ENCODE measurements at places on chromosomes 7 and 10.

DNA sequence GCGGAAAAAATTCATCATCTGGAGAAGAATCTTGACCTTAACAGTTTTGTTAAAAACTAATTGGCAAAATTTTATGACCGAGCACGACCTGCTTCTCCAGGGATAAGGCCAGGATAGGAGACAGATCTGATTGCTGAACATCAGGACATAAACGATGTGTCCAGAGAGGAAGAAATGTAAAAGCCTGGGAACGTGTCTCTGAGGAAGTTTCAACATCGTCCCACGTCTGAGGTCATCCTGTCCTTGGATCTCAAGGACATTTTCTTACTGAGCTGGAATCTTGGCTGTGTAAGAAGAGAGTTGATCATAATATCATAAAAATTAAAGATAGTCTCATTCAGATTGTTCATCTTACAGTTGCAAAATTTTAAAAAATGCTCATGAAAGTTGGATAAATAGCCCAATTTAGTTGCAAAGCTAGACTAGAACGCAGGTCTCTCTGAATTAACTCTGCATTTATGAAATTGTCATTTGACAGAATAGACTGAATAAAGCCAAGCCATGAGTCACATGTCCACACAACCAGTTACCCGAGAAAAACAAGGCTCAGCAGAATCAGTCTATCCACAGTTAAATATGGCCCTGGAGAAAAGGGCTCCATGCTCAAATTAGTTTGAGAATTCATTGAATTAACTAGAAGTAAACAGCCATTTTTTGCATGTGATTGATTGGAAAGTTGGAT lies 120.0 kb upstream of the EGFR start:
- DNase-seq: no peak

GRCh38 chr7:152508701-152509100 lies 72.9 kb upstream of the KMT2C start:
- DNase-seq: no peak

DNA sequence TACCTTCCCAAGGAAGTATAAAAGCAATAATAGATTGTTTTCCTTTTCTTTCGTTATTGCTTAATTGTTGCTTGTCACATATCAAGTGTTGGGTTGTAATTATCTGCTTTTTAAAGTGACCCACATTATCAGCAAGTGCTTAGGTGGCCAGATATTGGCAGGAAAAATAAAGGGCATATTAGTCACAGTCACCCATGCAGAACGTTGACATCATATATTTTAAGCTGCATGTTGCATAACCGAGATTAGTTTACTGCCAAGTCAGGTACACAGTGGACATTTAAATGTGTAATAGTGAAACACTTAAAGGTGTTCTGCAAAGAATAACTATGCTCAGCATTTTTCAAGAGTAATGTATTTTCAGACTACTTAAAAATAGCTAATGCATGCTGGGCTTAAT lies 11.4 kb downstream of the NEBL start:
- DNase-seq: no peak

DNA sequence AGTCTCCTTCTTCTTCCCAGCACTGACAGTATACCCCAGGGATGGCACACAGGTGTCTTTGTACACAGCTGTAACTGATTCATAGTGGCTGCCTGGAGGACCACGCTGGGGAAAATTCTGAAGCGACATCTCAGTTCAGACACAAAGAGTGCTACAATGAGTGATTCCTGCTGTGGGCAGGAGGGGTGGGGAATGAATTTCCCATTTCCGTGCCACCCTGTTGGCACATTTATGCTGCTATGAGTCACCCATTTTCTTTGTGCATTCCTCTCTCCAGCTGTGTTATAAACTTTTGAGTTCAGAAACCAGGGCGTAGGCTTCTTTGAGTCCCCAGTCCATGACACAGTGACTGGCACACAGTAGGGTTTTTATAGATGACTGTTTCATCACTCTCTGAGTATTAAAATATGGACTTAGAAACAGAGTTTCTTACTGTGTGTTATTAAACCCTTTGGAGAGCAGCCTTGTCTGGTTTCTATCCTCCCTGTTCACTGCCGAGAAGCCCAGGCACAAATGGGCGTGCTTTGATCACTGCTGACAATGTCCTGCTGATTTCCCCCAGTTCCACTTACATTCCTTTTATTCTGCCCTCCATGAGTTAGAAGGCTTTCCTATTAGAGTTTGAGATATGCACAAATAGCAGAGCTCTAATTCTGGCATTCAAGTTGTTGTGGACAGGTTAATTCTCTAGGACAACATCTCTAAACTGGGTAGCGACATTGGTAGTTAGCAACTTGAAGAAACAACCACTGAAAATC lies 24.0 kb upstream of the NPS start:
- DNase-seq: no peak

GRCh38 chr7:139538881-139539635 lies 15.6 kb downstream of the CLEC2L start:
- DNase-seq: no peak

GRCh38 chr7:44824894-44825526 lies 22.9 kb downstream of the H2AZ2 start:
- no peak for DNase-seq

DNA sequence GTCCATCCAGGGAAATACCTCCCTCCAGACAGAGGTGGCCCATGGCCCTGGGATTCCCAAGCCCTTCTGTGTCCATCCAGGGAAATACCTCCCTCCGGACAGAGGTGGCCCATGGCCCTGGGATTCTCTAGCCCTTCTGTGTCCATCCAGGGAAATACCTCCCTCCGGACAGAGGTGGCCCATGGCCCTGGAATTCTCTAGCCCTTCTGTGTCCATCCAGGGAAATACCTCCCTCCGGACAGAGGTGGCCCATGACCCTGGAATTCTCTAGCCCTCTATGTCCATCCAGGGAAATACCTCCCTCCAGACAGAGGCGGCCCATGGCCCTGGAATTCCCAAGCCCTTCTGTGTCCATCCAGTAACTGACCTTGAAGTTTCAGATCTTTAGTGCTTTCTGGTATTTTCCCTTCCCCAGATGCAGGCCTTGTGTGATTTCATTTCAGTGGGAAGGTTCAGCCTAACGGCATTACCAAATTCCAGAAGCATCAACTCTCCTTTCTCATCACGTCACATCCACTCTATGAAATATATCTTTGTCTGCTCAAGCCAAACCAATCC lies 28.8 kb upstream of the DIP2C start:
- DNase-seq: no peak

GRCh38 chr7:88835147-88835728 lies 39.7 kb upstream of the TEX47 start:
- DNase-seq: peak; percentile 41

GRCh38 chr10:99958806-99959205 lies 50.9 kb downstream of the DNMBP start:
- DNase-seq: no peak

- DNase-seq: no peak
Observed at GRCh38 chr7:40622941-40623501, 488.2 kb downstream of the SUGCT start.

DNA sequence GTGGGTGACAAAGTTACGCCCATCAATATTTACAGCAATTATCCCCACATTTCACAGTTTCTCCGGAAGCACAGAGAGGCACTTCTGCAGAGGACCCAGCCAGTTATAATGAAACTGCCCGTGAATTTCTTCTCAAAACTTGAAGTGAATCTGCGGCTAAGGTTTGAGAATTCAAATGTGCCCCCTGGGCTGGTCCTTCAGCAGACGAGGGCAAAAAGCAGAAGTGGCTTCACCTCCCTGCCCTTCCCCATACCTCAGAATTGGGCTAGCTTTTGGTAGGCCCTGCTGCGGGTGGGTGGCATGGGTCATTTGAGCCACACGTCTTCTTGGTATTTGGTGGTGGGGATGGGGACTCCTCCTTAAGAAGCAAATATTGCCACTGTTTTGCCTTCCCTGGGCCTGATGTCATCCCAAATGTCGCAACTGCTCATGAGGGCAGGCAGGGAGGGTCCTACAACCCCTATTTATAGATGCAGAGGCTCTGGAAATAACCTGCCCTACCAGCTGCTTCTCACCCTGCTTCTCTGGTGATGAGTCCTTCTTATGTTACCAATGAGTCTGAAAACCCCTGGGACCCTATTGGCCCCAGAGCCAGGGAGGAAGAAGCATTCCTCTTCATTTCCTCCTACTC lies 16.6 kb upstream of the WDFY4 start:
- DNase-seq: peak; percentile 61

DNA sequence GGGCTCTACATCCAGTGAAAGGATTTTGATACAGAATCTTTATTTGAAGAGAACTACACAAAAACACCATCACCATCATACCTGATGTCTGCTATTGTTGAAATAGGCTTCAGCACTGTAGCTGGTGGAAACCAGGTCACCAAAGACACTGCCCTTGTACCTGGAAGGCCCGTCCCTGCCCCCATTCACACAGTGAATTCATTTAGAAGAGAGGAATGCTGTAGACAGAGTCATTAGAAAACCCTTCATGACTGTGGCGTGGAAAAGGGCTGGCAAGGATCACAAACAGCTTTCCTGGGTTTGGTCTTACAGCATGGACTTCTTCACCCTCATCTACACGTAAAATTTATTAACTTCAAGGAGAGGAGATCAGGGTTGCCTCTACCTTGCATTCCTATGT lies 202.0 kb upstream of the NRP1 start:
- DNase-seq: no peak

GRCh38 chr7:16652240-16652583 lies 6.2 kb downstream of the BZW2 start:
- DNase-seq: no peak

DNA sequence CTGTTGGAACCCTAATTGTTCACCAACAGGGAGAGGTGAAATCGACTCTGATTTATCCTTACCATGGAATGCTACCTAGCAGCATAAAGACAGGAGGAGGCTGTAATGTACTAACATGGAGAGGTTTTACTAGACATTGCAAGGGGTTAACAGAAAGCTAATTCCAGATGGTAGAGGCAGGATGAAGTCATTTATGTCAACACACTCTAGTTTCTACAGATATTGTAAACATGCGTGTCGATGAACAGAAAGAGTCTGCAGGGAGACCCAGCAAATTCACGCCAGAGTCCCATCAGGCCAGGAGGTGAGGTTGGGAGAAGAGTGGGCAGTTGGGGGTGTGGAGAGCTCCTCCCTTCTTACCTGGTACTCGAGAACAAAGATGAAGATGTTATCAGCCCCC lies 7.0 kb downstream of the NPC1L1 start:
- DNase-seq: no peak

- DNase-seq: no peak
Observed at GRCh38 chr10:101485681-101486554, 102.1 kb downstream of the POLL start.

GRCh38 chr7:73606801-73607691 lies 17.3 kb downstream of the MLXIPL start:
- DNase-seq: peak; percentile 86

- no peak for DNase-seq
Observed at GRCh38 chr7:42350801-42351200, 113.8 kb upstream of the GLI3 start.

- DNase-seq: peak; percentile 15
Observed at GRCh38 chr10:93495654-93496321, 624 bp upstream of the CEP55 start.

DNA sequence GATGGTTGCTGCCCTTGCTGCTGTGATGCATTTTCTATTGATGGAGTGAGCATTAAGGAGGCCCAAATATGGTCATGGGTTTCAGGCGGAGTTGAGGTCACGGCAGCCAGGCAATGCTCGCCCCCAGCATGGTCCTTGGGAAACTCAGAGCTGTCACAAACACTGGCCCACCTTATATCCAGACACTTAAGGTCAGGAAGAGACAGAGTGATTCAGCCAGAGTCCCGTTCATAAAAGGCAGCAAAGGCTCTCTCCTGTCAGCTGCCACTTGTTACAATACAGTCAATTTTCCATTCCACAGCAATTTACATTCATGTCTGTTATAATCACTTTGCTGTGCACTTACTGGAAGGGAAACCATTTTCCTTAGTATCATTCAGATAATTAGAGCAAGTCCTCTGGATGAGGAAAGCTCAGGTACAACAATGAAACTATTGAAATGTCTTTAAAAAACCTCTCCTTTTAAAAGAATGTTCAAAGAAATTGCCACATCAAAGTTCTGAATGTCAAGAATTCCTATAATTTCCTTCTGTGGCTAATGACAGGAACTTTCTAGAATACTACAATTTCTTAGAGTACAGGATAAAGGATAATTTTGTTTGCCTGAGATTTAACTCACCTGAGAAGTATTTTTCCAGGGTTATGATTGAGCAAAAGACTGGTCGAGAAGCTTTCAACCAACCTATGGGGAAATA lies 14.8 kb upstream of the ANKRD1 start:
- no peak for DNase-seq

- DNase-seq: no peak
Observed at GRCh38 chr7:83546586-83546985, 102.4 kb downstream of the SEMA3E start.

GRCh38 chr10:120221873-120222485 lies 235.0 kb upstream of the PLPP4 start:
- peak; percentile 70 for DNase-seq

GRCh38 chr10:113961182-113962031 lies 82.3 kb upstream of the ADRB1 start:
- DNase-seq: peak; percentile 65

- DNase-seq: no peak
Observed at GRCh38 chr7:65925040-65925439, 52.2 kb downstream of the VKORC1L1 start.

GRCh38 chr10:89029181-89029580 lies 38.6 kb downstream of the FAS start:
- DNase-seq: no peak

DNA sequence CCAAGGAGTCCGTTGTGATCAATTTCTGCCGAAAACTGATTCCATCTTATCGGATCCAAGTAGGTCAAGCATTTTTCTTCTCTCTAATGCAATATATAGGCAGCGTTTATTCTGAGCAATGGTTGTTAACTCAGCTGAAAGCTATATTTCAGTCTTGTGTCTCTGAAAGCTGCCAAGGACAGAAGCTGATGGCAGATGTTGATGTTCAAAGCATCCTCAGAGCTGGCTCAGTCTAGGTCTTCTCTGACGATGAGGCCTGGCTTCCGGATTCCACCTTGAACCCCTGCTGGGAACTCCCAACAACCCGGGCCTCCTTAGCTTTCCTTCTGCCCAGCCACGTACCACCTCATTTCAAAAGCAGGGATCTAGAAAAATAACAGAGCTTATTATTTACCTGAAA lies 863.6 kb downstream of the NRG3 start:
- no peak for DNase-seq

GRCh38 chr7:23431702-23432199 lies 38.5 kb downstream of the IGF2BP3 start:
- DNase-seq: no peak

- no peak for DNase-seq
Observed at GRCh38 chr7:111825046-111825445, 262.8 kb upstream of the IMMP2L start.

DNA sequence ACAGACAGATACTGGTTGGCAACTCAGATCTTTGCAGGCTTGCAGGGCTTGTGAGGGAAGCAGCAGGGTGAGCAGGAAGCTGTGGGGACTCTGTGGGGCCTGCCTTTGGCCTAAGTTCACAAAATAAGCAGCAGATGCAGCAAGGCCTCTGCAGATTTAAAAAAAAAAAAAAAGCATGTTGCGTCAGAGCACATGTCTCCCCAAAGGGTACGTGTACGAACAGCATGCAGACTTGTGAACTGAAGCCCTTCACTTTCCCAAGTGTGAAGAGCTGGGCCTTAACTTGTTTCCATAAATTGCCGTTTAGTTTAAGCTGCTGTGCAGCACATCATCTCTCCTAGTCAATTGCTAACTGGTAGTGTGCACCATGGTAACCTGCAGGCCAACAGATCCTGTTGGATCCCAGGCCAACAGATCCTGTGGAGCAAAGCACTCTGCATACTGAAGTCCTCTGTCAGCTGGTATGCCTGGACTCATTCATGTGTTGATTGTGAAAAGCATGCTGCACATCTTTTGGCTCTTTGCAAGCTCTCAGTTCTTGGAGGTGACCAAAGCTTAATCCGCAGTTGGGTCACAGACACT lies 10.8 kb upstream of the XPNPEP1 start:
- no peak for DNase-seq

GRCh38 chr7:158623241-158623640 lies 35.6 kb upstream of the PTPRN2 start:
- no peak for DNase-seq
